ENCODE measurements at places on chromosomes 12 and 14.

- DNase-seq = no peak
Measured at GRCh38 chr14:21384494-21384851, 654 bp upstream of the SUPT16H start.

DNA sequence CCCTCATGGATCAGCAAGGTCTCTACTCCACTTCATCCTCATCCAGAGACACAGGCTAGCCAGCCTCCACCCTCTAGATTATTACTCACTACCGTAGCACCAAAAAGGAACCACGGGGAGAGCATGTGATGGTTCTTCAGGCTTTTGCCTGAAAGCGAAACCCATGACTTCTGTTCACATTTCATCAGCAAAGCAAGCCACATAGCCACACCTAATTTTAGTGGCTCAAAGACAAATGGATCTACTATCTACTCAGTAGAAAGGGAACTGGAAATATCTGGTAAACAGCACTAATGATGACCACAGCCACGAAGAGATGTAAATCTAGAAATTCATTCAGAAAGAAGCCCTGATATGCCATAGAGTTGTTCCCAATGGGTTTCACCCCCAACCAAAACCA lies 51.4 kb downstream of the VCPKMT start:
- DNase-seq = no peak

DNA sequence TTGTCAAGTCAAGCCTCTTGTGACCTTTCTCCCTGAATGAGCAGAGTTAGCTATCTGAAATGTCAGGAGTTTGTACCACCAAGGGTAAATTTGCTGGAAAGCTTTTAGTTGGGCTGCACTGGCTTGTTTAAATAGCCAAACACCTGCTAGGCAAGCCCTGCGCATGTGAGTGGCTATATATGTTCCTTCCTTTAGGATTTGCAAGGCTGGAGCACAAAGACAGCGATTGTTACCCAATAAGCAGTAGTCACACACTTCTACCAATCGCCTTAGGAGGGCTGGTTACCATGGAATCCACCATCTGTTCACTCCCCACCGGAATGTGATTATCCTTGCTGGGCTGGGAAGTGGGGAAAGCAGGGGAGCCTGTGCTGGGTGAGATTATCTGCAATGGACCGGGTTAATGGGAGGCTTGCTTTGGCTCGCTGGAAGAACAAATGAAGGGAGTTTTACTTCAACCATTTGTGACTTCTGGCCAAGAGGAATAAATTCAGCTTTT lies 102.5 kb downstream of the FGD4 start:
- DNase-seq = no peak

GRCh38 chr14:100788517-100788916 lies 37.4 kb upstream of the MEG3 start:
- DNase-seq = no peak

- DNase-seq = no peak
Measured at GRCh38 chr12:109946913-109947312, 46.8 kb downstream of the TCHP start.

GRCh38 chr14:72902801-72903530 lies 9.1 kb upstream of the DPF3 start:
- DNase-seq = no peak

DNA sequence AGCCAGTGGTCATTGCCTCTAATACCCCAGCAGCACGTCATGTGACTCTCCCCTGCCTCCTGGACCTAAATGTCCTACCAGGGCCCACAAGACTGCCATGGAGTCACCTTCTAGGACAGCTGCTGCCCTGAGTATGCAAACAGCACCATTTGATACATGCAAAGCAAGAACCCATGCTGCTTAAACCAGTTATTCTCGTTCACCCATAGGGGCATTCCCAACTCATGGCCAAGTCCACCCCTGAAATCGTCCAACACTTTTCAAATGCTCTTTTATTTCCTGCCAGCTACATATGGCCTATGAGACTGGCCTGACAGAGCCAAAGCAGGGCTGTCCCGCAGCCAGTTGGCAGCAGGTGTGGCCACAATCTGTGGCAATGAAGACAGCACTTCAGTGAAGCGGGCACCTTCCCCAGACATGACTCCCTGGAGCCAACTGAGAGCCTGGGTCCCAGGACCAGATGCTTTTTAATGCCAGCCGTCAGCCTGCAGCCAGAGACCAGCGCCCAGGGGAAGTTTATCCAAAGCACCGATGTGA lies 99.9 kb downstream of the BCAT1 start:
- DNase-seq = no peak

DNA sequence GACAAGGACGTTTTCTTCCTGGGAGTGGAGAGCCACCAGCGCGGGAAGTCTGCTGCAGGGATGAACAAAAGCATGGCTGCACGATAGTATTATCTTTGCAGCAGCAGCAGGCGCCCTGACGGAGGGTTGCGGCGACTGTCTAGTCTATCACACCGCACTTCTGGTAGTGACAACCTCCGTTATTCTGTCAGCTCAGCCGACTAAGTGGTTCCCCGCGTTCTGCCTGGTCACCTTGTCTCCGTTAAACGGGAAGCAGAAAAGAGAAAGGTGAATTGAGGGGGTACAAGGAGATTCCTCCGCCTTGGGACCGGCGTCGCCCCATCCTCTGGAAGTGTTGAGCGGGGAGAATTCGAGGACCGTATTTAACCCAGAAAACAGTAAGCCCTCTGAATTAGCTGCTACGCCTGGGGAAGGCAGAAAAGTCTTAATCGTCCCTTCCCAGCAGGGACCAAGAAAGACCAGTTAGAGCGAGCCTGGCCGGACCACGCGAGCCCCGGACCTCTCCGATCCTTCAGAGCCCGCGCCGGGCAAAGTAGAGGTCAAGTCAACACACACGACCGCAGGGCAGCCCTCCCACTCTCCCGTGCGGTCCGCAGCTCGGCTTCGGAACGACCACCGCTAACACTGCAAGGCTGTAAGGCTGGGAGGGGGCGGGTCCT lies 536 bp upstream of the DAAM1 start:
- DNase-seq = peak; percentile 60

GRCh38 chr12:124390442-124391097 lies 95.7 kb downstream of the RFLNA start:
- DNase-seq = no peak

GRCh38 chr12:48824112-48824511 lies 5.8 kb downstream of the CACNB3 start:
- DNase-seq = no peak

- no peak for DNase-seq
Measured at GRCh38 chr12:127980585-127980984, 286.4 kb upstream of the TMEM132C start.

DNA sequence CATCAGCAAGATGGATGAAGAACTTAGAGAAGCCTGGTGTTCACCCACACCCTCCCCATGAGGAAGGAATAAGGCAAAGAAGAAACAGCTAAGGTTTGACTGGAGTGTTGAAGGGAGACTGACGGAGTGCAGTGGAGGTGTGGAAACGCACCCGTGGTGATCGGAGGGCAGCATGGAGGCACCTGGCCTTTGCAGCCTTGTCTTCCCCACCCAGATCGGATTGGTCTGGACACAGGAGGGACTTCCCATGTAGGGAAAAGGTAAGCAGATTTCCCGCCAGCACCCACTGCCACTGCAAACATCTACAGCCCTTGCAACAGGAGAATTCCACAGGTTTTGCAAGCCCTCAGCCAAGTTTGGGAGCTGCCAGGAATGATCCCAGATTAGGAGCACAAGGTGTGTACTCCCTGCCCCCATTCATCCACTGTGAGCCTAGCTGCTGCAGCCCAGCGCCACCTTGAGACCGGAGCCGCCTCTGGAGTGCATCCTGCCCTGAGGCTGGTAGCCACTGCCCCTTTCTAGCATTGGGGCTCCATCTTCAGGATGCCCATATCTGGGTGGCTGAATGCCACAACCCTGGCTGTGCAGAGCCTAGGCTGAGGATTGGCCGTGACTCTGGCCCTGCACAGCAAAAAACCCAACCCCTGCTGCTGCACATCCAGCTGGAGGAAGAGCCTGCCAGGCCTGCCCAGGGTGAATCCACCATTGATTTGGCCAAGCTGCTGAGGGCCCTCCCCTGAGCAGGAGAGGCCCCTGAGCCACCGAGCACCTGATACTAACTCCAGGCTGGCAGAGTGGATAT lies 411.1 kb downstream of the TMEM121 start:
- DNase-seq = no peak

- peak; percentile 86 for DNase-seq
Measured at GRCh38 chr14:56339855-56340701, 221.9 kb downstream of the PELI2 start.

- no peak for DNase-seq
Measured at GRCh38 chr12:21843795-21844194, 69.3 kb upstream of the KCNJ8 start.

DNA sequence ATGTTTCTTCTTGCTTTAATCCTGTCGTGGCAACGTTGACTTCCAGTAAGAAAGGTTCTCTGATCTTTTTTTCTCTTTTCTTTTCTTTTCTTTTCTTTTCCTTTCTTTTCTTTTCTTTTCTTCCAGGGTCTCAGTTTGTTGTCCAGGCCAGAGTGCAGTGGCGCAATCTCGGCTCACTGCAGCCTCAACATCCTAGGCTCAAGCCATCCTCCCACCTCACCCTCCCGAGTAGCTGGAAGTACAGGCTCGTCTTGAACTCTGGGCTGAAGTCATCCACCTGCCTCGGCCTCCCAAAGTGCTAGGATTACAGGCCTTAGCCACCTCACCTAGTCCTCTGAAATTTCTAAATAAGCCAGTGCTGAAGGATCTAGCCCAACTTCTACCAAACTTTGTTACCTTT lies 1.3 kb upstream of the MAP3K9 start:
- no peak for DNase-seq

DNA sequence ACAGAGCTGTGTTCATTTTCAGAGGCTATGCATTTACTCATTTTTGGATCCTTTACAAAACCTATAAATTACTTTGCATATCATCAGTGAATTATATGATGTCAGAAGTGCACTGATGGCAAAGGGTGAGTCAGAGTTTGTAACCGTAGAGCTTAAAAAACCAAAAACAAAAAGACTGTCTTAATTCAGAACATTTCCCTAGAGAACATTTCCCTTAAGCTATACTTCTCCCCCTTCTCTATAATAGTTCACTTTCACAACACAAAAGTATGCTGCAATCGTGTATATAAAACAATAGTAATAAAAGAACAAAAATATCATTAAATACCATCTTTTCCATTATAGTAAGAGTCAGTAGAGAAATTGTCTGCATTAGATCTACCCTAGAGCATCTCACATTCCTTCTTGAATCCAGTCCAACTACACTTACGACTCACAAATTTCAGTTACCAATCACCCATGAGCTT lies 934.9 kb downstream of the LRFN5 start:
- no peak for DNase-seq

DNA sequence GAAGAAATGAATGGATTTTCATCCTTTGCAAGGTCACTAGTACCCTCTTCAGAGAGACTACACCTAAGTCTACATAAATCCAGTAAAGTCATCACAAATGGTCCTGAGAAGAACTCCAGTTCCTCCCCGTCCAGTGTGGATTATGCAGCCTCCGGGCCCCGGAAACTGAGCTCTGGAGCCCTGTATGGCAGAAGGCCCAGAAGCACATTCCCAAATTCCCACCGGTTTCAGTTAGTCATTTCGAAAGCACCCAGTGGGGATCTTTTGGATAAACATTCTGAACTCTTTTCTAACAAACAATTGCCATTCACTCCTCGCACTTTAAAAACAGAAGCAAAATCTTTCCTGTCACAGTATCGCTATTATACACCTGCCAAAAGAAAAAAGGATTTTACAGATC lies 40.8 kb downstream of the SPATA7 start:
- DNase-seq = no peak

Measured in sciatic nerve (tissue), 2 donors.